Ovary (tissue), 10 donors: ENCODE measurements at places on chromosomes 2 and 18. TPM values are rescaled to one million over a fixed set of nuclear protein-coding genes. Genes with fewer than 3 reads are reported as not detected.

DNA sequence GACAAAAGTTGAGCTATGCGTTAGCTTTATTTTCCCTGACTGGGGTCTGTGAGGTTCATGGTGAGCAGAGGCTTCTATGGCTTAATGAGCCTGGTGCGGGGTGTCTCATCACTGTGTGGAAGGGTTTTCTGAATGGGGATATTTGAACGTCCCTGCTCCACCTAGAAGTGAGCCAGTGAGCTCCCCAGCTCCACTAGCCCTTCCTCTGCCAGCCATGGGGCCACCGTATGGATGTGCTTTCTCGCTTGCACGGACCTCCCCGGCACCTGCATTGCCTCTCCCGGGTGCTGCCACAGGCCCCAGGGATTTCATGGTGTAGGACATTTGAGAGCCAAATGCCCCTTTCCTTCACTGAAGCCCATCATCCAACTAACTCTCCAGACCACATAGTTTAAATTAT lies 37.8 kb downstream of the CYP26B1 start:
- DNase-seq: no peak

GRCh38 chr2:41483226-41483625 lies 564.6 kb upstream of the PKDCC start:
- no peak for DNase-seq

DNA sequence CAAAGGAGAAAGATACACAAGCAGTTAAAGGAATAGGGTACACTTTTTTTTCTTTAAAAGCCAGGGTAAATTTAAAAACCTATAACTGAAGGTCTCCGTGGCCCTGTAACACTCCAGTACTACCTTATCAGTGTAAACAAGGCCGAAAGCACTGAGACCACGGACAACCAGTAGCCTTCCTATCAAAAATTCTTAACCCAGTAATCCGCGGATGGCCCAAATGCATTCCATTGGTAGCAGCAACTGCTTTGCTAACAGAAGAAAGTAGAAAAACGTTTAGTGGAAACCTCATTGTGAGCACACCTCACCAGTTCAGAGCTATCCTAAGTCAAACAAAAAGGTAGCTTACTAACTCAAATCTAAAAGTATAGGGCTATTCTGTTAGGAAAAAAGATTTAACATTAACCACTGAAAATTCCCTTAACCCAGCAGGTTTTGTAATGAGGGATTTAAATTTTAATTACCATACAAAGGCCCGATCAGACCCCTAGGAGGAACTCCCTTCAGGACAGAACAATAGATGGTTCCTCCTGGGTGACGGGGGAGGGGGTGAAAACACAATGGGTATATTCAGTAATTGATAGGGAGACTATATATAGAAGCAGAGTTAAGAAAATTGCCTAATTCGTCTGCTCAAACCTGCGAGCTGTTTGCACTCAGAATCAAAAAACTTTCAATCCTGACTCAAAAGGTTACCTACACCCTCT lies 50.8 kb upstream of the CWC22 start:
- DNase-seq: no peak

DNA sequence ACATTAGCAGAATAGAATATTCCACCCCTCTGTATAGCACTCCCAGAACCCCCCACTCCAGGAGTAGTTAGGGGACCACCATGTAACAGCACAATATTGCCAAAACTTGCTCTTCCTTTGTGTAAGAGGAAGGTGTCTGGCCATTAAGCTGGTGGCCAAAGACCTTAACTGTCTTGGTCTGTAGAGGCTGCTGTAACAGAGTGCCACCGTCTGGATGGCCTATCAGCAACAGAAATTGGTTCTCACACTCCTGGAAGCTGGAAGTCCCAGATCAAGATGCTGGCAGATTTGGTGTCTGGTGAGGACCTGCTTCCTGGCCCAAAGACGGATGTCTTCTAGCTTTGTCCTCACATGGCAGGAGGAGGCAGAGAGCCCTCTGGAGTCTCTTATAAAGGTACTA lies 61.6 kb upstream of the TGFA start:
- no peak for DNase-seq

The MALL gene
- polyA plus RNA-seq: 20.0 TPM

The WDR12 gene
- 29.2 TPM for polyA plus RNA-seq

DNA sequence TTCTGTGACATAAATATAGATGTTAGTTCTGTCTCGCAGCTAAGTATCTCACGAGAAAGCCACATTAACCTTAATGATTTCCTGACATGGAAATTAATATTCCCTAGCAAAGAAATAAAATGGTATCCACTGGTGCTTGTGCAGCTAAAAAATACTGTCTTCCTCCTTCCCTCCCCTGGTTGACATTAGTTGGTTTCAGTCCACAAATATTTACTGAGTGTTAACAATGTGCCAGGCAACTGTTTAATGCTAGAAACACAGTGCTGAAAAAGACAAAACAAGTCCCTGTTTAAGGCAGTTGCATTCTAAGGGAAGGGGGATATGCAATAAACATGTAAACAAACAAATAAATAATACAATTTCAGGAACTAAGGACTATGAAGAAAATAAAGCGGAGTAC lies 44.2 kb upstream of the VPS54 start:
- DNase-seq: no peak

- DNase-seq: no peak
Observed at GRCh38 chr2:240602266-240603050, 15.9 kb downstream of the CAPN10 start.

The ATP6V1C2 gene
- polyA plus RNA-seq: 0.40 TPM

DNA sequence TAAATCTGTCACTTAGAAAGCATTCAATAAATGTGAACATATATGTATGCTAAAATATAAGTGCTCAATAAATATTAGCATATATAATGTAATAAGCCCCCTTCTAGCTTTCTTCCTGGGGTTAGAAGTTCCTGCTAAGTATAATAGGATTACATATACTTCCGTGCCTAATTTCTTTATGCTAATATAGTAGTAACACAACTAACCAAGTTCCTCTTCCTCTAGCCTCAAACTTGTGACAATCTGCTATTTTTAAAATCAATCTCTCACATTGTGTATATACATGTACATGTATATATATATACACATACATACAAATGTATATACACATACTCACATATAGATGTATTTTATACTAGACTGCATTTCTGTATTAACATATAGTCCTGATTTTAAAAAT lies 32.2 kb downstream of the TLK1 start:
- DNase-seq: no peak

GRCh38 chr2:170819680-170820664 lies 3.3 kb downstream of the GAD1 start:
- DNase-seq: no peak

GRCh38 chr18:24543086-24543794 lies 82.8 kb downstream of the HRH4 start:
- DNase-seq: no peak

The CAPN14 gene
- polyA plus RNA-seq: 0.05 TPM

The CCL20 gene
- polyA plus RNA-seq: 4.9 TPM

DNA sequence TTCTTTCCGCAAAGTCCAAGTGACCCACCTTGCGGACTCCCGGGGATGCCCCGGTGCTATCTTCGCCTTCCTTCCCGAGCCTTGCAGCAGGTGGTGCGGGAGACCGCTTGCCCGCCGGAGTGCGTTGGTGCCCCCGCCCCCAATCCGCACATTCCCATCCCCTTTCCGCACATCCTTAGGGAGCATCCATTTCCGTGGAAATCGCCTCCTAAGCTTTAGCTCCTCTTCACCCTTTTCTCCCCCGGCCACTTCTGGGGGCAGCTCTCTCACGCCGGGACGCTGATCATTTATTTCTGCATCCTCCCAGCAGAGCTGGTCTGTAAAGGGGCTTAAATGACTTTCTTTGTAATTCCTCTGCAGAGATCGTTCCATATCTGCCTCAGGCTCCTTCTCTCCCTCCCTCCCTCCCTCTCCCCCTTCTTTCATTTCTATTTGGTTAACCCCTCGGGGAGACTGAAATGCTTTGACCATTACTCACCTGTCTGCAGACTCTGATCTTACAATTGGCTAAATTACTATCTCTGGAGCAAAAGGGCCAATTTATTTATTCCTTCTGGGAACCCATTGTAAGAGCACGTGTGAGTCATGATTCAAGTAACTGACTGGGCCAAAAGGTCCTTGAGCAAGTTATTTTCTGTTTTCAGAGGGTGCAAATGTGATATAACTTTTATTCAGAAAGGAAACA lies 1.3 kb upstream of the LYPD1 start:
- DNase-seq: no peak

The ITM2C gene
- polyA plus RNA-seq: 67.4 TPM

DNA sequence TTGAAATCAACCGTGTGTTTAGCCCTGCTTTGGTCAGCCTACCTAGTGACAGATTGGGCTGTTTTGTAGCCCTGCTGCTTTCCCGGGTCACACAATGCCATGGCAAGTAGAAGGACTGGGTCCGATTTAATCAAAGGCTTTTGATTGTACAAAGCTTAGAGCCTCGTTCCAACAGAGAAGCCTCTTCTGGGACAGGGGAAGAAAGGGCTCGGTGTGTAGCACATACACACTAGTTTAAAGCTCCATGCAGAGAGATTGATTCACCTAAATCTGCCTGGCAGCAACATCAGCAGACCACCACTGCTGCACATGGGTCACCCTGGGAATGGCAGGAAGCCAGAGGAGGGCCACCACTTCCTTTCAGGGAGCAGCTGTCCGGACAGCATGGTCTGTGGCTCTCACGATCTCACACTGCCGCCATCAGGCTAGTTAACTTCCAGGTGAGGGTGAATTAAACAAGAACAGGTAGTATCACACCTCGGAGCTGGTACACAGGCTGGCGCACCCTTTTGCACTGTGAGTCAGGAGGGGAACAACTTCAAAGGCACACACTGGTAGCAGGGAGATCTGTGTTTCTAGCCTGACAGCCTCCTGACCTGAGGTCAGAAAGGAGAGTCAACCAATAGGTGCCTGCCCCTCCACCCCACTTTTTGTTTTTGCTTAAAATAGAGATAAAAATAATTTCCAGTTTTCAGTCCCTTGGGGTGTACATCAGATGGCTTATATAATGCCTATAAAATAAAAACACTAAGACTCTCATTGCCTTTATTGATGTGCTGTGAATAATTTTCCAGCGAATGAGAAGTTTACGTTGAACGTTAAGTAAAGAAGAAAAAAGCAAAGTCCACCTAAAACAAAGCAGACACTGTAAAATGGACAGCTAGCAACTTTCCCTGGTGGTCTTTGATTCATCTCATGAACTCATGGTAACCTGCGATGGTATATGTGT lies 108.5 kb downstream of the CDCA7 start:
- no peak for DNase-seq

The LHCGR gene
- 1.2 TPM for polyA plus RNA-seq

- DNase-seq: peak; percentile 46
Observed at GRCh38 chr2:29010946-29011345, 29.8 kb downstream of the TOGARAM2 start.

- DNase-seq: no peak
Observed at GRCh38 chr2:28694364-28694763, 57.3 kb upstream of the PPP1CB start.

GRCh38 chr2:168469281-168469988 lies 13.4 kb downstream of the CERS6 start:
- no peak for DNase-seq

The ABCG8 gene
- polyA plus RNA-seq: 0.02 TPM

- no peak for DNase-seq
Observed at GRCh38 chr2:113083296-113083695, 15.5 kb downstream of the IL1F10 start.

The UGT1A5 gene
- not detected for polyA plus RNA-seq

The SLC11A1 gene
- polyA plus RNA-seq: 0.83 TPM

- no peak for DNase-seq
Observed at GRCh38 chr2:174023591-174024523, 58.7 kb upstream of the SP3 start.

DNA sequence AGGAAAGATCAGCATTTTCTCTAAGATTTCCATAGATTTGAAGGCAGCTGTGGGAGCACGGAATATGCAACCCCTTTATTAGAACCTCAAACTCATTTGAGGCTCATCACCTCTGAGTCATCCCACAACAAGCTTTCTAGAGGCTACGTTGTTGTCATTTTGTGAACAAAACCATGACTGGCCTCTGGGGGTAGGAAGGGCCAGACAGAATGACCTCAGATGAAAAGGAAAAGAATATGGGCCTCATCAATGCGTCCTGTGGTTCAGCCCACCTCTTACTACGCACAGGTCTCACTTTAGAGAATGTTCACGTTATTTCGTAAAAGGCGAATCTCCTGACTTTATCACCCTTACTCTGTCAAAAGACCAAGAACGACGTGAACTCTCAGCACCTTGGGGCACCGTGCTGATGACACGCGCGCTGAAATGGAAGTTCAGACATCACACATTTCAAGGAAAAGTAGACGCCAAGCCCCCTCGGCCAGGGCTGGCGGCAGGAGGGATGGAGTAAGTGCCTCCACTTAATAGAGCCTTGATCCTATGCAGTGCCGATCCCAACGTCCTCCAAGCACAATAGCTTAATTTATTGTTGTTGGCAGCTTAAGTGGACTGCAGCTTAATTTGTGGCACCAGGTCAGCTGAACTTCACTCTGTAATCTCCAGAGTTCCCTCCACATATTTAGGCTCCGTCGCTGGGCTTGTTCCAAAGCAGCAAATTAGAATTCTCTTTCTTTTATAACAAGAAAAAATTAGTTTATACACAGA lies 208.3 kb downstream of the EIPR1 start:
- no peak for DNase-seq

The CASP8 gene
- polyA plus RNA-seq: 20.2 TPM

DNA sequence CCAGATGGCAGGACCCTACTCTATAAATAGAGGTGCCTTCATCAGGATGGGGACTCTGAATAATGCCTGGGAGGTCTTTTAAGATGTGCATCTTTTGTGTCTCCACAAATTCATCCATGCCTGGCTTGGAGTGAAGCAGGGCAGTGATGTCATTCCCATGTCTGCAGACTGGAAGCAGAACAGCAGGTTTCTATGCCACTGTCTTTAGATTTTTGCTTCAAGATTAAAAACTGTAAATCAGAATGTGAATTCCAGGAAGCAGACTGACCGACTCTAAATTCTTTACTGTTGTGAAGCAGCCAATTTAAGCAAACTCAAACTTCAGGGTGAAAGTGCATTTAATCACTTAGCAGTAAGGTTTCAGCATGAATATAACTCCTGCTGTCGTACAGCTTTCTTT lies 159.3 kb downstream of the SCG2 start:
- no peak for DNase-seq

DNA sequence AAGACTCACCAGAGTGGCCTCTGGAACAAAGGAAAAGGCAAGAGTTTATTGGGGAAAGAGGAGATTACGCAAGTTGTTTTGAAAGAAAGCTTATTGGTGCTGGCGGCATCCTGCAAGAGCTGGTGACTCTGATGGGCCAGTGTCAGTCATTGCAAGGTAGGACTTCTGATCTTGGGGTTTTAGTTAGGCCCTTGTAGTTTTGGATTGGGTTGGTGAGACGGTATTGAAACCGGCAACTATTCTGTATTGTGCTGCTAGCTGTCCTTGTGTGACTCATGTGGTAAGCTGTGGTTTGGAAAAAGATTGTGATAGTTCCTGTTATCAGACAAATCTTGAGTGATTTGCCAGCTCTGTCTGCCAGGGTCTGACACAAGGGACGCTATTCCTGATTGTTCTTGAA lies 159.1 kb upstream of the PIEZO2 start:
- no peak for DNase-seq
